CD4-positive, alpha-beta T cell treated with Interleukin-6 at 100 ng/mL for 8 hours (primary cell): ENCODE measurements at places on chromosomes 16 and 17.

GRCh38 chr17:59300941-59301340 lies 30.5 kb upstream of the YPEL2 start:
- no peak for DNase-seq

- no peak for DNase-seq
Measured at GRCh38 chr16:7351610-7352510, 19.2 kb downstream of the RBFOX1 start.

DNA sequence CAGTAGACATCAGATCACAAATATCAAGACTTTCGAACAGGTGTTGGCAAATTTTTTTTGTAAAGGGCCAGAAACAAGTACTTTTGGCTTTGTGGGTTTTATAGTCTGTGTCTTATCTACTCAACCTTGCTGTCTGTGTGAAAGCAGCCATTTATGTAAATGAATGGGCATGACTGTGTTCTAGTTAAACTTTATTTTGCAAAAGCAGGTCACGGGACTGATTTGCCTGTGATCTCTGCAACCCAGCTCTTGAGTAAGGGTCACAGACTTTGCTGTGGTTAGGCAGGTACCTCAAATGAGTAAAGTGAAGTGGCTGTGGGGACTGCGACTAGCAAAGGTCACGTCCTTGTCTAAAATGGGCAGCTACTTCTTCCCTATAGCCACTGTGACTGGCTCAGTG lies 136.5 kb downstream of the FTO start:
- DNase-seq: no peak

DNA sequence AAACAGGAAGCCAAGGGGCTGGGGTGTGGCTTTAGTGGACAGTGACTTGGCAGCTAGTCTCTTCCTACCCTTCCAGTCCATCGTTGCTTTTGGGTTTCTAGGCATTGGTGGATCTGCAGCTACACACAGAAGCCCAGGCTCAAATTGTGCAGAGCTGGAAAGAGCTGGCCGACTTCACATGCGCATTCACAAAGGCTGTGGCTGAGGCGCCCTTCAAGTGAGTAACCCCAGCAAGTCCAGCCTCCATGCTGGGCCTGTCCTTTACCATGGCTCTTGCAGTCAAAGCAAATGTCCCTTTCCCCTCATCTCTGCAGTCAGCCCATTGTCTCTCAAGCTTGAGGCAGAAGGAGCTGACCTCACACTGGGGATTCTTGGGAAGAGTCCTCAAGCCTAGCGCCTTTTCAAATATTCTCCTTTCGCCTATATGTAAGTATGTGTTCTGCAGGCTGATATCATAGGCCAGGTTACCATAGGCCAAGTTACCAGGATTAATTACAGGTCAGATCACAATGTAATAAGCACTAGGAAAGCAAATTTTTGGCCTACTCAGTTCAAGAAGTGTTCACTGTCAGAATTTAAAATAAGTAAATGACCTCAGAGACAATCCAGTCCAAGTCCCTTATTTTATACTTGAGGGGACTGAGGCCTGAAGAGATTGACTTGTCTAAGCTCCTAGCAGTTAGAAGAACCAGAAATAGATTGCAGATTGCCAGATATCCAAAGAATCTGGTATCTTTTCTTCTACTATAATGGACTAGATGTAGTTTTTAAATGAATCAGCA lies 6.5 kb downstream of the EME1 start:
- DNase-seq: no peak

DNA sequence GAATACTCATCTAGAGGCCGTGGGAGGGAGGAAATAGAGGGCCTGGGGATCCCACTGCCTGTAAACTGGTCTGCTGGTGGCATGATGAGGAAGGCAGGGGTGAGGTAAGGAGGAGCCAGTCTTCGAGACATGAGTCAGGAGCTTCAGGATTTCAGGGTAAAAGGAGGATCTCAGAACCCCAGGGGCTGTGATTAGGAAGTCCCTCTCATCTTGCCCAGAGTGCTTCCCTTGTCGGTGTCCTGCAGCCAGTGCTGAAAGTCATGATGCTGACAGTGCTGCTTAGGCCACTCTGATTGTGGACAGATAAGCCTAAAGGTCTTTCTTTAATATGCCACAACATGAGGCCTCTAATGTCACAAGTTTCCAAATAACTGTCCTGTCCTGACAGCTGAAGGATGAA lies 29.6 kb downstream of the COG4 start:
- DNase-seq: no peak

DNA sequence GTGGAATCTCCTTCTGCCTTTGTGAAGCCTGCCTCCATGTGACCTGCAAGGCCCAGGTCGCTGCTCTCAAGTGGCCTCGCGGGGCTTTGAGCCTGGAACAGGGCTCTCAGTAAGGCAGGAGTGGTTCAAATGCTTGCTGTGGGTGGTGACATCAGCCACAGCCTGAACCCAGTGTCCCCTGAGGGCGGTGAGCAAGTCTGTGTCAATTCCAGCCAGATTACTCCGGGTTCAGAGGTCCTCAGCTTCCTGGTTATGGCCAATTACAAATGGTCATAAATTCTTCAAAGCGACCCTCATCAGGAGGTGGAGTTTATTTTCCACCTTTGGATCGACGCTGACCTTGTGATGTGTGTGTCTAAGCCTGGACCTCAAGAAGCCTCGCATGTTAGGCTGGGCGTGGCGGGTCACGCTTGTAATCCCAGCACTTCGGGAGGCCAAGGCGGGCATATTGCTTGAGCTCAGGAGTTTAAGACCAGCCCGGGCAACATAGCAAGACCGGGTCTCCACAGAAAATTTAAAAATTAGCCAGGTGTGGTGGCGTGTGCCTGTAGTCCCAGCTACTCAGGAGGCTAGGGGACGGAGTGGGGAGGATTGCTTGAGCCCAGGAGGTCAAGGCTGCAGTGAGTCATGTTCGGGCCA lies 17.3 kb downstream of the LGALS3BP start:
- no peak for DNase-seq

DNA sequence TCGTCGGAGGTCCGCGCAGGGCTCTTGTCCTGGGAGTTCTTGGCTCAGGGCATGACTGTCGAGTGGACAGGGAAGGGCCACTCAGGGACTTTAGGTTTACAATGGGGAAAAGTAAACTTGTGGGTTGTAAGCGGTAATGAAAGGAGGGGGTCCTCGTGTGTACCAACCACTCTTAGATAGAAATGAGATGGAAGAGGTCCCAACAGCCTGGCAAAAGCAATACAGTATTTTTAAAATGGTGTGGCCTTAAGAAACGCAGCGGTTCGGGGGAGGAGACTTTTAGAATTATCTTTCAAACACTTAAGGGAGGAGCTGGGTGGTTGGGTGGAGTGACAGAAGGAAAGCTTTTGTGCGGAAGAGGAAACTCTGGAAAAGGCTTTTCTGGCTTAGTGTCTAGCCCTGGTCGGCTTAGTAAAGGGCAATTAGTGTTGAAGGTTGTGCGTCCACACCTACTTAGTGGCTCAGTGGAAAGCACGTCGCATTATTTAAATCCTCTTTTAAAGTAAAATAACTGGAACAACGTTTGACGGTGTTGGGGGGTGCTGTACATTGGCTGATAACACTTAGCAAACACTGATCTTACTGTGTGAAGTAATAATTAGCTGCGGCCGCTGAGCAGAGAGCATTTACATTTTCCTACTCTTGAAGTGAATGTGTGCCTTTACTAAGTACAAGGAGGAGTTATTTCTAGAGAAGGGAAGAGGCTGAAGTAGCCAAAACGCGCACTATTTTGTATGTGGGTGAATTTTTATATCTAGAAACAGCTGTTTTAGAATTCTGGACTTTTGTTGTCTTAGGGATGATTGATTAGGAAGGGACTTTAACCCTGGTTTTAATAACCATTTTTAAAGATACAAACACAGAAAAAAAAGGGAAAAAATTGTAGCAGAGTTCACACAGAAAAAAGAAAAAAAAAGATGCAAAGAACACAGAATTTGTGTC lies 1.0 kb downstream of the WSB1 start:
- DNase-seq: peak; percentile 48

GRCh38 chr16:89094252-89094879 lies 714 bp downstream of the ACSF3 start:
- DNase-seq: no peak

DNA sequence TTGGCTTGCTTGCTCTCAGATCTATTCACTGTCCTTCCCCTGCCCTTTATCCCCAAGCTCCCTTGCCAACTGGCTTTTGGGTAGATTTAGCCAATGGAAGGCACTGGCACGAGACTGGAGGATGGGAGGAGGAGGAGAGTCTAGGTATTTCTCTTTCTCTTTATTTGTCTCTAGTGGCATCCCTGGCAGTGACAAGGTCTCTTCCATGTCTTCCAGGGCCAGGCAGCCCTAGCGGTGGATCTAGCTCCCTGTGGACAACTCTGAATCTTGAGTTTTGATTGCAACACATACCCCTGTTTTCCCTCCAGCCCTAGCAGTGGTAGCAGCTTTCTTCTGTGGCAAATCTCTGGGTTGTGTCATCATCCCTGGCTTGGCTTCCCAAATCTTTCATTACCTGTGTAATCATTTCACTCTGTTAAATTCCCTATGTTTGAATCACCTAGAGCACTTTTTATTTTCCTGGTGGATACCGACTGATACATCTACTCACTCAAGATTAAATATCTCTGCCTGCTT lies 171.1 kb upstream of the IRX6 start:
- no peak for DNase-seq

DNA sequence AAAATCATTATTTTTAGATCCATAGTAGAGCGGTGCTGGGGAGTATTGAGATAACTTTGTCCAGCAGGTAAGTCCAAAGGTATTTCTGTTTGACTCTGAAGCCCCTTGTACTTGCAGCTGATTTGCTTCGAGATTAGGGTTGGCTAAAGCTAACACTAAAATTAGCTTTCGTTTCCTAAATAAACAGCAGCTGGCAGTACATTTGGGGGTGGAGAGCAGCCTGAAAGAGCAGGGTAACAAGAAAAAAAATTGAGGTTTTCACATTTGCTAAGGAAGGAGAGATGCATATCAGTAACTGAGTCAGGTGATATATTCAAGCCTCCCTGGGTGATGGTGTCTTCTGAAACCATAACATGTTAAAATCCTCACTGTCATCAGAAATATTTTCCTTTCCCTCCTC lies 37.4 kb upstream of the TMC5 start:
- DNase-seq: no peak

DNA sequence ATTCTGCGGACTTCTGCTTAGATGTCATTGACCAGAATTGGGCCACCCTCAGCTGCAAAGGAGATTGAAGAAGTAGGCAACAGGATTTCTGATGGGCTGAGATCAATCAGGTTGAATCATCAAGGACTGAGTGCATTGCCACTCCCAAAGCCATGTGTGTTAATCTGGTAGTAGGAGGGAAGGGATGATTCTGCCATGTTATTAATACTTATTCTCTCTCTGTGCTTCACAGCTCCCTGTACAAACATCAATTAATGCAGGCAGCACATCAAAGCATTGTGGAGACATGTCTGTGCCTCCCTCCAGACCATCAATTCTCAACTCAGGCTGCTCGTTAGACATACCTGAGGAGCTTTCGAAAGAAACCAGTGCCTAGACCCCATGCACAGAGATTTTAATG lies 11.6 kb downstream of the LRRC3C start:
- no peak for DNase-seq

DNA sequence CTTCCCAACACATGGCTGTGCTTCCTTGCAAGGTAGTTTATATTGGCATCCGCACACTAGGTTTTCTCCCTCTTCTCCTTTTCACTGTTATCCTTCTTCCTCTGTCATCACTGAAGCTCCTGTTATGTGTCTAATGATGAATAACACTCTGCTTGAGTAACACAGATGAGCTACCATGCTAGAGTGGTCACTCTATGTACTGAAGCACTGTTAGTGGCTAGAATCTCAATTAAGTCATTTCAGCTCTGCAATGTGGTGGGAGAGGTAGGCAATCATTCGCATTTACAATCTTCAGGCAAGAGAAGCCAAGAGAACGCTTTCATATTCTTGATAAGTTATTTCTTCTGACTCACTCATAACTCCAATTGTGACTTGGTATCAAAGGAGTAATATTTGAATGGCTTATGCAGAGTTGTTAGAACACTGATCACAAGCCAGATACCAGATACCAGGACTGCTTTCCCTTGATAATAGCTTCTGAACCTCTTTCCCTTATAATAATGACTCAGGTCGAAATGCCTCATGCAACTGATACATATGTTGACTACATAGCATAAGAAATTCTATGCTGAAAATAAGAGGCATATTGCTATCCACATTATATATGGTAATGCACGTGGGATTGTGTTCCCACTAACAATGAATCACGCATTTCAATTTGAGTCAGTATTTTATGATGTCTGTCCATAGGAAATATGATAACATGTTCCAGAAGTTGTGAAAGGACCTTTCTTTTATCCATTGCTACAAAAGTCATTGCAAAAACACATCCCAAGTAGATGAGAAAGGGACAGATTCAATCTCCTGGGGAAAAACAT lies 158.0 kb upstream of the HS3ST3A1 start:
- DNase-seq: no peak

DNA sequence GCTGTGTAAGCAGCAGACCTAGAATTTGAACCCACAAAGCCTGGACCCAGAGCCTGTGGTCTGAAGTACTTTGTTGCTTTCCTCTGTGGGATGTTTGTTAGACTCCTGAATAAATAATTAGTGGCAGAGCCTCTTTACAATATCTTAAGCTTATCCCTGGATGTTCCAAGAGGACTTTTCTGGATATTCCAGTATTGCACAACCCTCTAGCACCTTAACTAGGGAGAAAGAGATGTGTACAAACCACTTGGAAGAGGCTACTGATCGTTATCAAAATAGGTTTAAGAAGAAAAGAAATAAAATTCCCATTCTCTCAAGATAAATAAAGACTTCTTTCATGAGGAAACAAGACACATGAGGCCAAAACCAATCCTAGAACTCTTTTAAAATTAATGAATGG lies 632.4 kb downstream of the CDH11 start:
- no peak for DNase-seq

GRCh38 chr16:35207059-35207999 lies 1747.9 kb downstream of the TP53TG3F start:
- DNase-seq: no peak

DNA sequence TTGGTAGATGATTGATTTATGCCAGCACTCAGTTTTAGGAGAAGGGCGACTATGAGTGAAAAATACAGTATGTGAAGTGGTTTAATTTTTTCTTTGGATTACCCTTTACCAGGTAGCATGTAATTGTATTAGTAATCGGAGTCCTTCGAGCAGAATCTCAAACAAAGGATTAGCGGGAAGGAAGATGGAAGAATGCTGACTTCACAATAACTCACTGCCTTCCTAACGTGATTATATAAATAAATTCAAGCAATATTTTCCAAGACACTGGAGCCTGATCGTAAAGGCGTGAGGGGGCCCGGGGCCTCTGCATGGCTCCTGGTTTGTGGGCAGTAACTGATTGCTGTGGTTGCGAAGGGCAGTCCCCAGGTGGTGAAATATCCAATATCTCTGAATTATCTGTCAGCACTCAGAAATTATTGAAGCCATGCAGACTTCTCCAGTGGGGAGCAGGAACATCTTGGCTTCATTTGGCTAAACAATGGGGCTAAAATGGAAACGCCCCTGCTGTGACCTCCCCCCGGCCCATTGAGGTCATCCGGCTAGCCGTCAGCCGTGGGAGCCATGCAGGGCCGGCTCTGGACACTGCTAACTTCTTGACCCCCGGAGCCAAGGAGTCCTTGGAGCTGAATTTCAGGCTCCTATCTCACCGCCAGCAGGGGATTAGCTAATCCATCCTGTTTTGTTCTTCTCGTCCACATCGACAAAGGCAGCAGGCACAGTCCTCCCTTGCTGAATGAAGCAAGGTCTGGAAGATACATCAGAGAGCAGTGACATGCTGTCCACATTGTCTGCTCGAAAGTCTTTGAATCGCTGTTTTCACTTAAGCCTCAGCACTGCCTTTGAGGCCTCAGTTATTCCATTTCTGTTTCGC lies 295.9 kb upstream of the N4BP1 start:
- DNase-seq: no peak

- DNase-seq: no peak
Measured at GRCh38 chr17:31225831-31226230, 71.2 kb downstream of the OMG start.
